ENCODE measurements at places on chromosomes 4 and X.
A peak's percentile ranks its signal among the peaks of the same experiment; 100 is the strongest.

DNA sequence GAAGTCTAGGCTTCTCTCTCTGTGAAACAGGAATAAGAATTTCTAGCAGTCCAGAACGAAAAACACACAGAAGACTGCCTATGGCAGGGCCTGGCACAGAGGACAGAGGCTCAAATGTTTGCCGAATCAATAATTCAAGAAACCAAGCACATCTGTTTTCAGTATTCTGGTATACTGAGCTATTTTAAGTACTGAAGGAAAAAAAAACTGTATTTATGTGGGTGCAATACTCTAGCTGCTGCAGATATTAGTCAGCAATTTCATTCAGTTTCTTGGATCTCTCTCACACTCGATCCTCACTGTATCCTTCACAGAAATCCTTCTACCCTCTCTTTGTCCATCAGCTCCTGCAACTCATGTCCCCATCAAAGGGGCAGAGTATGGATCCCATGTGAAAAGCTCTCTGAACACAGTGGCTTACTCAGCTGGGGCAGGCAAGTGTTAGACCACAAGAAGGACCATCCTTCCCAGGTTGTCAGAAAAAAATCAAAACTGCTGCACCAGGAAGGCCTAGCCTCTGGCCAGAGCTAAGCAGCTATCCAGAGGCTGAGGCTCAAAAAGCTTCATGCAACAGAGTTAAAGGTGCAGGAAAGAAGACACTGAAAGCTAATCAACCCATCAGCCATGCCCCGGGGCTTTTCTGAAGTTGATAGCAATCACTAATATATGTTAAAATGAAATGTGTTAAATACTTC is 9.1 kb upstream of the USO1 start:
- DNase-seq = peak; percentile 29

- DNase-seq = no peak
These were observed 176.4 kb downstream of the BMPR1B start for GRCh38 chr4:94934201-94934600.

DNA sequence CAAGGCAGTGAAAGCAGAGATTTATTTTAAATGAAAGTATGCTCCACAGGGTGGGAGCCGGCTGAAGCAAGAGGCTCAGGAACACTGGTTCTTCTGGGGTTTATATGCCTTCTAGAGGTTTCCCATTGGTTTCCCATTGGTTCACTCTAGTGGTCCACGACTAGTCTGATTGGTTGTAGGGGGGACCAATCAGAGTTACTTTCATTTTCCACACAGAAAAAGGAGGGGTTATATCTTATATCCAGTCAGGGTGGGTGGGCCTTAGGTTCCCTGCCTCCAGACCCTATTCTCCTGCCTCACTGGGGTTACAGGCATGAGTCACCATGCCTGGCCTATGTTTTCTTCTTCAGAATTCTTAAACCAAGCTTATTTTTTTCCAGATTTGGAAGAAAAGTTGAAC is 101.6 kb downstream of the KLHL8 start:
- DNase-seq = no peak

DNA sequence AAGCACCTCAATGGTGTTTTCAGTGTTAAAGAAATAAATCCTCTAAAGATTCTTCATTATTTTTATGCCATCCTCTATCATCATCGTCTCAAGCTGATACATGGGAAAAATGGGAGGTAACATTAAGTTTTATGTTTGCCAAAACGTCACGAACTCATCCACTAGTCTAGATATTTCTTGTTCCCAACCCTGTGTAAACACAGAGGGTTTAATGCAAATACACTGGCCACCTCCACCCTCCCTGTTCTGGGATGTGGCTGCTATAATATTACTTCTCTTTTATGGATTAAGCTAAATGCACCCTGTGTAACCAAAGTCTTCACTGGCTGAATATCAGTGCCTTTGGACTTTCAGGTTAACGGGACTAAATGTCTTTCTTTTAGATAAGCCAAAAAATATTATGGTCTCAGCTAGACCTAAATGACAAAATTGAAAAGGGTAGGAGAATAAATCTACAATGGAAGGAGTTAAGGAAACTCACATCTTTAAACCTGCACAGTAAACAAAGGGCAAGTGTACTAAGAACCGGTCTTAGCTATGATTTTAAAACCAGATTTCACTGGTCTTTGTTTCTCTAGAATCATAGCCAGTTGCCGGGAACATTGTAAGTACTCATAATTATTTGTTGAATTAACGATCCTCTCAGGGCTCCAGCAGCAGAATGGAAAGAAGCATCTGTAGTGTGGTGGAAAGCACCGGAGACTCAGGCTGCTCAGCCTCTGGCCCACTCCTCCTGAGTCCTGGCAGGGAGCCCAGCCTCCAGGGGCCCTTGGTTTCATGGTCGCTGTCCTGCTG is 103.5 kb upstream of the NOCT start:
- no peak for DNase-seq

DNA sequence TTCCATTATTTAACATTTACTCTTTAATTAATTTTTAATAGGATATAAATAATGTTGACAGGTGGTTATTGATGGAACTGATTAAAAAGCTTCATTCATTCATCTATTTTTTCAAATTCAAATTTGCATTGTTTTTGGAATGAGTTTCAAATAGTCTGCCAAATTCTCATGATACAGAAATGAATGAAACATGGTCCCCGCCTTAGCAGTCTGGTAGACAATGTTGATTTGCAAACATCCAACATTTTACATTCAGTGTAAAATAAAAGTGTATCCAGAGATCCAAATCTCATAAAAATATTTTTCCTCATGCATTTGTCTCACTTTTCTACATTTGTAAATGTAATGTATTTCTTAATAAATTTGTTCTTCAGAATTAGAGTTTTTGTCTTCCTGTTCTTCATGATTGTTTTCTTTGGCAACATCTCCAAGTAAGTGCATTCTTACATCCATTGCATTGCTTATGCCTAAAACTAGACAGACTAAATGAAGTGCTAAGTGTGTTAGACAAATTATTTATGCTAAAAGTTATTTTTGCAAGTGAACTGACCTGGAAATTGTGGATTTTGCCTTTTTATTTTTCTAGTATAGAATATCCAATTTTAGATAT is 142.3 kb downstream of the PCDH18 start:
- DNase-seq = no peak

DNA sequence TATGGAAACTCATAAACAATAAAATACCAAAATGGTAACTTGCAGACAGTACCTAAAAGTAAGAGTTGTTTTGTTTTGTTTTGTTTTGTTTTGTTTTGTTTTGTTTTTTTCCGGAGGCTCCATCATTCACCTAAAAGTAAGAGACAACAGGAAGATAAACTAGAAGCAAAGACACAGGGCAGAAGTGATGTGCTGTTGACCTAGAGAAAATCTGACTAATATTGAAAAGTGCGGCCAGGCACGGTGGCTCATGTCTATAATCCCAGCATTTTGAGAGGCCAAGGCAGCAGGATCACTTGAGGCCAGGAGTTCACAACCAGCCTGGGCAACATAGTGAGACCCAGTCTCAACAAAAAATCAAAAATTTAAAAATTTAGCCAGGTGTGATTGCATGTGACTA is 5.6 kb upstream of the CENPC start:
- DNase-seq = no peak

DNA sequence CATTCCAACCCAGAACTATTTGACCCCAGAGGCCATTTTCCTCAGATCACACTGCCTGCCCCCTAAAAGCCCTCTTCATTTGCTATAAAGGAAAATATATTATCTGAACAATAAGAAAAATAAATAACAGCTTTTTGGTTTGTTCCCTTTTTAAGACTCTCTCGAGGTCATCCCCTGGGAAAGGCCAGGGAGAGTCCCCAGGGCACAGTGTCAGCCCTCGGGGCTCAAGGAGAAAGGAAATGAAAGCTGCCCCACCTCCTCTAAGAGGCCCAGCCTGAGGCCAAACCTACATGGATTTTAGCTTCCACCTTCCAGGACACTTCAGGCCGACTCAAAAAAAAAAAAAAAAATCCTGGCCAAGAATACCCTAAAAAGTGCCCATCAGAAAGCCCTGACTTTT is 97.6 kb downstream of the SH3KBP1 start:
- DNase-seq = no peak

DNA sequence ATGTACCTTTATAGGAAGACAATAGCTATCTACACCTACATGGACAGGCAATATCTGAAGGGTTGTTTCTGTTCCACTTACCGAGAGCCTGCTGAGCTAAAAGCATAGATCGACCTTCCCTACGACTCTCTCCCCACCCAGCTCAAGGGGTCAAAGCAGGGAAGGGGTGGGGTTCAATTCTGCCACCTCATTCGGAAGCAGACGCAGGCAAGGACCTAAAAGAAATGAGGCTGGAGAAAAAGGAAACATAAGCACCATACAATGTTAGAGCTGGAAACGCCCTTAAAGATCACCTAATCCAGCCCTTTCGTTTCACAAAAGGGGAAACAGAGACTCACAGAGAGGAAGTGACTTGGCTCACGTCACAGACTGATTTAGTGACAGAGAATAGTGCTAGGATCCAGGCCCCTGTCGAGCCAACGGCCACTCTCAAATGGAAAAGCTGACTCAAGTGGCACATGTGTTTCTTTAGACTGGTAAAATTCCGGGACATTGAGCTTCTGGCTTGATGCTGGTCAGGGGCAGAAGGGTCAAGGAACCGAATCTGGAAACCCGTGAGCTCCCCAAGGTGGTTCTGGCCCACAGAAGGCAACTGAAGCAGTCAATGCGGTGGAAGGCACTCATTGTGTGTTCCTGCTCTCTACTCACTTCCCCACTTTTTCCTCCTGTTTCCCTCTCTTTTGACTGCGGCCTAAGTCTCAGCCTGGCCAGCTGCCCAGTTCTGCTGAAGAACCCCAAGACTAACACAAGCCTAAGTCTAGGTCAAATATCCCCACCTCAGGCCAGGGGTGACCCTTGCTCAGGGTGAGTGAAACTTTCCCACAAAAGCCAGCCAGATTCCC is 7.5 kb downstream of the SEPTIN6 start:
- DNase-seq = peak; percentile 31

- DNase-seq = peak; percentile 46
These were observed 36.0 kb downstream of the GAB3 start for GRCh38 chrX:154714925-154715324.

GRCh38 chrX:3516051-3516541 is 169.6 kb upstream of the MXRA5 start:
- DNase-seq = no peak

GRCh38 chr4:7843831-7844593 is 95.6 kb downstream of the AFAP1 start:
- peak; percentile 31 for DNase-seq

DNA sequence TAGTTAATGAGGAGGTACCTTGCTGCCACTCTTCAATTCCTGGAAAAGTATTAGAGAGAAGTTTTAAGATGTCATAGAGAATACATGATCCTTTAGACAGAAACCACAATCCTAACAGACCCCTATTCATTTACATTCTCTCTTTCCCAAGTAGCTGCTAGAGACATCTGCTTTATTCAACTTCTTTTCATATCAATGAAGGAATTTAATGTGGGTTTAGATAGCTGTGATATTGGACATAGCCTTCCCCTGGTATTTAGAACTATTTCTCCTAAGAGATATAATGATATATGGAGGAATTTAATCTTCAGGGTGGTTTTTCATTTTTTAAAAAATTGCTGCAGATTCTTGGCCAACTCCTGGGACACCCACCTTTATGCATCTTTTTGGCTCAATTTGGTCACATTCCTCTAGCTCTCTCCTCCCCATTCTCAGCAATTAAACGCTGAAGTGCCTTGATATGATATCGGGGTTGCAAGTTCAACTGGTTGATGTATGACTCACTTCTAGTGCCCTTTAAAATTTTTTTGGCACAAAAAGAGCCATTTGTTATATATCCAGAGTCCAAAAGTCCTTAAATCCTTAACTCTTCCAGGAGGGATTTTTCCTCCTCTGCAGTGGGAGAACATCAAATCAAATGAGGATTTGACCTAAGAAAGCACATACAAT is 57.6 kb downstream of the DOCK11 start:
- DNase-seq = no peak

Measured in globus pallidus (tissue), 1 donor.